ENCODE measurements at places on chromosomes 7 and 10. TPM values are rescaled to one million over a fixed set of nuclear protein-coding genes. Genes with fewer than 3 reads are reported as not detected.

The NPY gene
- not detected for total RNA-seq

The TNS3 gene
- 27.2 TPM for total RNA-seq

The MBL2 gene
- not detected for total RNA-seq

The CAMK2B gene
- total RNA-seq = 0.44 TPM

The ERVW-1 gene
- not detected for total RNA-seq

The TIMM23B gene
- 10.9 TPM for total RNA-seq

The ST7 gene
- 13.8 TPM for total RNA-seq

The HEPACAM2 gene
- total RNA-seq = not detected

The ANKIB1 gene
- total RNA-seq = 23.8 TPM

The RBP3 gene
- total RNA-seq = not detected

The DTX2 gene
- 7.8 TPM for total RNA-seq

The SFTPD gene
- not detected for total RNA-seq

The MOGAT3 gene
- not detected for total RNA-seq

The NODAL gene
- not detected for total RNA-seq

The CFAP46 gene
- 0.69 TPM for total RNA-seq

The LIPN gene
- total RNA-seq = not detected

The MALRD1 gene
- total RNA-seq = 0.50 TPM

The PNLIP gene
- total RNA-seq = not detected

The ACTA2 gene
- 257 TPM for total RNA-seq

The OPALIN gene
- not detected for total RNA-seq

The WEE2 gene
- total RNA-seq = not detected

The PITX3 gene
- total RNA-seq = 0.69 TPM

The SPDYE8 gene
- total RNA-seq = not detected

The CLRN3 gene
- not detected for total RNA-seq

The ITPRID1 gene
- not detected for total RNA-seq

The CPA2 gene
- total RNA-seq = not detected

The PNLIPRP1 gene
- not detected for total RNA-seq

The HTR7 gene
- total RNA-seq = 0.59 TPM

The ZNF425 gene
- total RNA-seq = 3.5 TPM

The ZNF727 gene
- total RNA-seq = 0.20 TPM

The HOGA1 gene
- total RNA-seq = not detected

The GNAT3 gene
- not detected for total RNA-seq

The ACSM6 gene
- not detected for total RNA-seq

The YWHAG gene
- 71.0 TPM for total RNA-seq

The OR2A7 gene
- 0.20 TPM for total RNA-seq

The RADIL gene
- 0.19 TPM for total RNA-seq

The SMC3 gene
- total RNA-seq = 19.3 TPM

The EGR2 gene
- total RNA-seq = 3.7 TPM

The CHST12 gene
- 21.4 TPM for total RNA-seq

The OPN1SW gene
- not detected for total RNA-seq

The SEMA4G gene
- total RNA-seq = 0.94 TPM

The MMD2 gene
- total RNA-seq = not detected

The RBM20 gene
- total RNA-seq = not detected

The AGR2 gene
- total RNA-seq = not detected

The TMEM176A gene
- 0.54 TPM for total RNA-seq

The CNPY1 gene
- total RNA-seq = not detected

The SPDYE2 gene
- not detected for total RNA-seq

The NRP1 gene
- 364 TPM for total RNA-seq

Data from cardiac ventricle fibroblast (primary cell).